Iris pigment epithelial cell (primary cell): ENCODE measurements at places on chromosomes 7 and 10.

- peak; percentile 49 for DNase-seq
Observed at GRCh38 chr7:46494028-46494427, 573.0 kb upstream of the IGFBP3 start.

GRCh38 chr10:89144836-89145235 is 62.3 kb downstream of the CH25H start:
- no peak for DNase-seq

GRCh38 chr10:70348228-70348850 is 34.1 kb downstream of the LRRC20 start:
- DNase-seq = peak; percentile 34

- DNase-seq = no peak
Observed at GRCh38 chr10:110508159-110508788, 10.6 kb downstream of the DUSP5 start.

DNA sequence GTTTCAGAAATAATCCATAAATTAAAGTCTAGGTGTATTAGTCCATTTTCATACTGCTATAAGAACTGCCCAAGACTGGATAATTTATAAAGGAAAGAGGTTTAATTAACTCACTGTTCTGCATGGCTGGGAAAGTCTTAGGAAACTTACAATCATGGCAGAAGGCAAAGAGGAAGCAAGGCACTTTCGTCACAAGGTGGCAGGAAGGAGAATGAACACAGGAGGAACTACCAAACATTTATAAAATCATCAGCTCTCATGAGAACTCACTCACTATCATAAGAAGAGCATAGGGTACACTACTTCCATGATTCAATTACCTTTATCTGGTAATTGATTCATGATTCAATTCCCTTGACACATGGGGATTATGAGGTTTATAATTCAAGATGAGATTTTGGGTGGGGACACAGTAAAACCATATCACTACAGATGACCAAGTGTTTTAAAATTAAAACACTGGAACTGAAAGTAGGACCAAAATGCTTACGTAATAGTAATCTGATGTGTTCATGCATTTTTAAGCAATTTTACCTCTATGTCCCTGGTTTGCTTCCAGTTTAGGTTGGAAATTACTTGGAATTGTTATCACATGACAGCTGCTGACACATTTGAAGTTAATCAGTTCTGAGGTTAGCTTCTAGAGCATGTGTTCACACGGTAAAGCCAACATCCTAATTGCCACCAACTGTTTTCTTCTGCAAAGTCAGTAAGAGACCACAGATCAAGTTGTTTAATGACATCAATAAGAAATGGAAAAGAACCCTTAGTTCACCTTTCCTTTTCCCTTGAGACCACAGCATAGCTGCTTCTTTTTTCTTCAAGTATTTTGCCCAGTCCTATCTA is 48.4 kb upstream of the SEMA3C start:
- no peak for DNase-seq

GRCh38 chr10:101311185-101312066 is 42.5 kb upstream of the BTRC start:
- DNase-seq = no peak

GRCh38 chr10:50832171-50832751 is 53.2 kb downstream of the A1CF start:
- no peak for DNase-seq

DNA sequence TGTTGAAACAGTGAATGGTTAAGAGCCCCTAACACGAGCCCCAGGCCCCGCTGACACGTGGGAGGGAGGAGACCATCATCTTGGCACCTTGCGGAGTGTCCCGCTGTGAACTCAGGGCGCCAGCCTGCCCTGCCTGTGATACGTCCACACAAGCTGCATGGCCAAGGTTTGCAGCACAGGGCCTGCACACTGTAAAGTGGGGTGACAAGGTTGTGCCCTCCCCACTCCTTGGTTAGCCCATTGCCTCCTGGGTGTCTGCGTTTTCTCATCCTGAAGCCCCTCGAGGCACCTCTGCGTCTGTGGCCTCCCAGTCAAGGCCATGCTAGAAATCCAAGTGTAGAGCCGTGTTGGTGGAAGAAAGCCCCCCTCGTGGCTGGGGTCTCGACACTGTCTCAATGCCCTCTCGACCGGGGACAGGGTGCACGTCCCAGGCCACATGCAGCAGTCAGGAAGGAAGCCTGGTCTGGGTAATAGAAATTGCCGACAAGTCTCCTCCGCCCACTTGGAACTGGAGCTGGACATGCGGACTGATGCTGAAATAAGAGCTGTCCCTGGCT is 192.1 kb downstream of the DNAJB6 start:
- no peak for DNase-seq
